Stimulated activated CD4-positive, alpha-beta T cell treated with anti-CD3 and anti-CD28 coated beads, Interleukin-15, amount 100 ng/mL, for 48 hours (primary cell): ENCODE measurements at places on chromosomes 6 and 20.
A peak's percentile ranks its signal among the peaks of the same experiment; 100 is the strongest.

DNA sequence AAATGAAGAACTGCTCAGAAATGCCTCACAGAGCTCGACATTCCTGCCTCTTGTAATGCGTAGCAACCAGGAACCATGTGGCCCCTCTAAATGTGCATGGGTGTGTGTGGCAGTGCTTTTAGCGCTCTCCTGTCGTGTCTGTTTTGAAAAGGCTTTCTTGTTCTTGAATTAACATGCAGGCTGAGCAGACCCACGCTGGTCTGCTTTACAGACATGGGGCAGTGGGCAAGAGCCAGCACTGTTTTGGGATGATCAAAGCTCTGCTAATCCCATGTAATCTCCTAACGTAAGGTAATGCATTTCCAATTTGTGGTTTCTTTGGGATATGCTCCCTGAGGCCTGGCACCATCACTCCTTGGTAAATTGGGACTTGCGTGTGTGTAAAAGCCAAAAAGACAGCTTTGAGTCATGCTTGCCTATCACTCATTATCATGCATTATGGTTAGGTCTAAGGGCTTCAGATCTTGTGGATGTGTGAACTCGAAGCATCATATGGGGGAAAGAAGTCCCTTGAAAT, 11.8 kb downstream of the RIPOR2 start:
- no peak for DNase-seq

DNA sequence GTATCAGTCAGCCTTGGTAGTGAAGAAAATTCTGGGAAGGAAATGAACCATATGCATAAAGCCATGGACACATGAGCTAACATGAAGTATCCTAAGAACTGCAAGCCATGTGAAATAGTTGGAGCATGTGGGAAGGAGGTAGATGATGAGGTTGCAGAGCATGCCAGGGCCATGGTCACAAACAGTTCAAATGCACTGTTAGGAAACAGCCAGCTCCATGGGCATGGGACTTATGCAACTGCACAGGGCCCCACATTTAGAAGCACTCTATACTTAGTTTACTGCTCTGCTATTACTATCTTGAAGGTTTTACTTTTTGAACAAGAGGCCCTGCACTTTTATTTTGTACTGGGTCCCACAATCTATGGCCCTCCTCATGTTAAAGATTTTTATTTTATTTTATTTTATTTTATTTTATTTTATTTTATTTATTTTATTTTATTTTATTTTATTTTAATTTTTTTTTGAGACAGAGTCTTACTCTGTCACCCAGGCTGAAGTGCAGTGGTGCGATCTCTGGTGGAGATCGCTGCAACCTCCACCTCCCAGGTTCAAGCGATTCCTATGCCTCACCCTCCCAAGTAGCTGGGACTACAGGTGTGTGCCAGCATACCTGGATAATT, 169.1 kb downstream of the IBTK start:
- DNase-seq: no peak

DNA sequence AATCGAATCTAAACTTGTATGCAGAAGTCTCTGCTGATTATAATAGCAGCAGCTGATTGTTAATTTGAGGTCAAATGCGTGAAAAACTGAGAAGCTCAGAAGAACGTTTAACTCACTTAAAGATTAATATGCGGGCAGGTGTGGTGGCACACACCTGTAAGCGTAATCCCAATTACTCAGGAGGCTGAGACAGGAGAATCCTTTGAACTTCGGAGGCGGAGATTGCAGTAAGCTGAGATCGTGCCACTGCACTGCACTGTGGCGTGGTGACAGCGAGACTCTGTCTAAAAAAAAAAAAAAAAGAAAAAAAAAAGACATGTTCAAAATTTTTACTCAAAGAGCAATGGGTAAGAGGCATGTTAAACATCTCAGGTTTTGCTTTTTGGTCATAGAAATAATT, 1370.8 kb downstream of the GRIK2 start:
- no peak for DNase-seq

- DNase-seq: no peak
Measured at GRCh38 chr6:158457616-158458278, 102.1 kb upstream of the TMEM181 start.

DNA sequence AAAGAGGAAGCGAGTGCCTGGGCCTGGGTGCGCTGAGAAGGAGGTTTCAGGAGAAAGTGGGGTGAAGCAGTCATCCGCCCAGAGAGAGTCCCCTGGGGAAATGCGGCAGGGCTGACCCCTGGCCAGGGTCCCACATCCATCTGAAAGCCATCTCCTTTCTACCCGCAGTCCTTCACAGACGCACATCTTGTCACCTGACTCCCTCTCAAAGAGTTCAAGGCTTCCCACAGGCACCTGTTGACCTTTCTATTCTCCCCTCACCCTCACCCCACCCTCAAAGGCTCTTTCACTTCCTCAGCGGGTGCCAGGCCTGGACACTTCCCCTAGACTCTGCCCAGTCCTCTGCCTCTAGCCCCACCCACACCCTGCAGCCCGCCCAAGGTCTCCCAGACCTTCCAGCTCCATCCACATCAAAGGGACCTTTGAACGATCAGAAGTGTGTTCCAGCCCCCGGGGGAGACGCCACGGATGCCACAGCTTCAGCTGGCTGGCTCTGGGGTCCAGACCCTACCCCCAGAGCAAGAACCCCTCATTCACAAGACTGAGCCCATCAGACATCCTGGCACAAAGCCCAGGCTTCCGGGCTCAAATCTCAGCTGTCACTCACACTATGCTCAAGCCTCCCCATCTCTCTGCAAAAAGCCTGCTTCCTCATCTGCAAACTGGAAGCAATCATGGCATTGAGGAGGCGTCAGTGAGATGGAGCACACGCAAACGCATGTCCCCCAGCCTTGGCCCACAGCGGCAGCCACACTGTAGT, 2.1 kb downstream of the CTSZ start:
- no peak for DNase-seq

GRCh38 chr6:4155848-4156466, 20.6 kb upstream of the ECI2 start:
- peak; percentile 73 for DNase-seq

- no peak for DNase-seq
Measured at GRCh38 chr20:2137552-2138201, 36.0 kb downstream of the STK35 start.

GRCh38 chr6:121344539-121344938, 10.3 kb upstream of the TBC1D32 start:
- no peak for DNase-seq

GRCh38 chr20:49893242-49894072, 21.9 kb downstream of the SPATA2 start:
- DNase-seq: peak; percentile 37

DNA sequence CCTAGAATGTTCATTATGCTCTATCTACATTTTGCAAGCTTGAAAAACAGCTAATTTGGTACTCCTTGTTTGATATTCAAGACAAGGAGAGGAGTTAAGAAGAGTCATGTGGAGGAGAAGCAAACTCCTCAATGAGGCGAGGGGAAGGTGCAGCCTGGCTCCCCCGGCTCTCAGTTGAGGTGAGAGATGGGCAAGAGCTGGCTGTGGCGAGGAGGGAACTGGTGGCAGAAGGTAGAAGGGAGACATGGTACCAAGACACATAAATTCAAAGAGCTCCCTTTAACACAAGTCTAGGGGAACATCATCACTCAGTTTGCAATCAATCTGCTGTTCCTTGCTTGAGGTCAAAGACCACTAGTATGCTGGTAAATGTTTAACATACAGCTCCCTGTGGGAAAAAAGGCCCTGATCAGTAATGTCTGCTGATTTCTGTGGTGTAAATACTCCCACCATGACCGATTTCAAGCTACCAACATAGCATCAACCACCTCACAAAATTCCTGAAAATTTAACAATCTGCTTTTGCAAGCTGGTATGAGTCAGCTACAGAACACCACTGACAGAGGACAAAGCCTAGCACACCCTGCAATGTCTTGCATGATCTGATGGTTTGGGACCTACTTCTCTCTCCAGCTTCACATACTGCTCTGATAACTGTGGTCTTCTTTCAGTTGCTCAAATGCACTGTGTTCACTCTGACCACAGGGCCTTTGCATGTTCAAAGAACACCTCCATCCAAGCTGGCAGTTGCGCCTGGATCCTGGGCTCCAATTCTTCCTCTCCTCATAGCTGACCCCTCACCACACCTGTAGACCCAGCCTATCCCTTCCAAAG, 516.3 kb upstream of the CHD6 start:
- DNase-seq: no peak

DNA sequence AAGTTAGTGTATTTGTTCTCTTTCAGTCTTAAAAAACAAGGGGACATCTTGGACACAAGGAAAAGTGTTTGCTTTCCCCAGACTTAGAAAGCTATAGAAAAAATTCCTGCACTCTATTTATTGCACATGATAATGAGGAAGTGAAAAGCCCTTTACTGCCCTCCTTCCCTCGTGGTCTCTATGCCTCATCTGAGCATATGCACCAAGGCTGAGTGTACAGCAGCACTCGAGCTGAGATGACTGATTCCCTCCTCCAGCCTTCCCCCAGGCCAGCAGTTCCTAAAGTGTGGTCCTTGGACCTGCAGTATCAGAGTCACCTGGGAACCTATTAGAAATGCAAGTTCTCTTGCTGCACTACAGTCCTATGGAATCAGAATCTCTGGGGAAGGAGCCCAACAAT, 14.3 kb upstream of the LAMP5 start:
- DNase-seq: no peak

- DNase-seq: no peak
Measured at GRCh38 chr6:170181338-170181690, 109.6 kb downstream of the DLL1 start.

GRCh38 chr6:168414336-168415097, 26.5 kb upstream of the SMOC2 start:
- DNase-seq: no peak

DNA sequence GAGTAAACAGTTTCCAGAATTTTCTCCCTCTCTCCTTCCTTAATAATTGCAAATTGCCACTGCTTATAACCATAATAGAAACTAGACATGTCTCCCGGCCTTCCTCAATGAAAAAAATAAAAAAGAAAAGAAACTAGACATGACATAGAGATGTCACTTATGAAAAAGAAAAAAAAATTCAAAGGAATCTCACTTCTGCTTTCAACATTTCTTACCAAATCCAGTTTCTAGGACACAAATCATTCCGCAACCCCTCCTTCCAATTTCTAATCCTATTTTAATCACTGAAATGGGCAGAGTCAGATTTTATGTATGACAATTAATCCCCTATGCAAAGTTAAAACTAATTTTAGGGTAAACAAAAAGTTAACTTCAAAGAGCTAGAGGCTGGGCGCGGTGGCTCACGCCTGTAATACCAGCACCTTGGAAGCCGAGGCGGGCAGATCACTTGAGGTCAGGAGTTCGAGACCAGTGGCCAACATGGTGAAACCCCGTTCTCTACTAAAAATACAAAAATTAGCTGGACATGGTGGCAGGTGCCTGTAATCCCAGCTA, 40.1 kb upstream of the EEF1A1 start:
- no peak for DNase-seq

DNA sequence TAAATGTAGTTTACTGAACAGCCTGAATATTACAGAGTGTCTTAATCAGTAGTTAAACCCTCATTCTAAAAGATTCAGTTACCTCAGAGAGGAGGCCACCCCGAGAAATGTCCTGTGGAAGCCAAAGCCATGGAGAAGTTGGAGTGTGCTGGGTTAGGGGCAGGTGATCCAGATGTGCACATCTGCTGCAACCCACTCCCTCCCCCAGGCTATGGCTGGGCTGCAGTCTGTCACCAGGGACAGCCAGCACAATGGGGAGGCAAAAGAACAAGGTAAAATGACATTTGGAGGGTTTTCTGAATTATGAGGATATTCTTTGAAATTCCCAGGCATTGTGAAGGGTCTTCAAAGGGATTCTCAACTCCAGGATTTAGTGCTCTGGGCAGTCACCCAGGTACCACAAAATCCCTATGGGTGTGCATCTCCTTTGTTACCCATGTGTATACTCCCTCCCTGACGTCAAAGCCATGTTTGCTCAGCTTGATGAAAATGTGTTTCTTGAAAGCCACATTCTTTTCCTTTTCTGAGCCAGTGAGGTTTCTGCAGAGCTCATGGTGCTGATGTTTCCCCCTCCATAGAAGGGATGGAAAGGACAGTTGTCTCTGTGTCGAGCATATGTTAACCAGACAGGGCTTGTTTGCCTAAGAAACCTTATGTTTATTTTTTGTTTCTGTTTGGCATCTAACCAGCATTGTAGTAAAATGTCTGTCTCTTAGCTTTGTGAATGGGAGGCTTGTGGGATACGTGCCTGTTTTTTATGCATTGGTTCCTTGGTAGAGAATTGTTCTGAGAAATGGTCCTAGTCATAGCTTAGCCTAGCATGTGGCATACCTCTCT, 212.3 kb upstream of the TBX18 start:
- no peak for DNase-seq

DNA sequence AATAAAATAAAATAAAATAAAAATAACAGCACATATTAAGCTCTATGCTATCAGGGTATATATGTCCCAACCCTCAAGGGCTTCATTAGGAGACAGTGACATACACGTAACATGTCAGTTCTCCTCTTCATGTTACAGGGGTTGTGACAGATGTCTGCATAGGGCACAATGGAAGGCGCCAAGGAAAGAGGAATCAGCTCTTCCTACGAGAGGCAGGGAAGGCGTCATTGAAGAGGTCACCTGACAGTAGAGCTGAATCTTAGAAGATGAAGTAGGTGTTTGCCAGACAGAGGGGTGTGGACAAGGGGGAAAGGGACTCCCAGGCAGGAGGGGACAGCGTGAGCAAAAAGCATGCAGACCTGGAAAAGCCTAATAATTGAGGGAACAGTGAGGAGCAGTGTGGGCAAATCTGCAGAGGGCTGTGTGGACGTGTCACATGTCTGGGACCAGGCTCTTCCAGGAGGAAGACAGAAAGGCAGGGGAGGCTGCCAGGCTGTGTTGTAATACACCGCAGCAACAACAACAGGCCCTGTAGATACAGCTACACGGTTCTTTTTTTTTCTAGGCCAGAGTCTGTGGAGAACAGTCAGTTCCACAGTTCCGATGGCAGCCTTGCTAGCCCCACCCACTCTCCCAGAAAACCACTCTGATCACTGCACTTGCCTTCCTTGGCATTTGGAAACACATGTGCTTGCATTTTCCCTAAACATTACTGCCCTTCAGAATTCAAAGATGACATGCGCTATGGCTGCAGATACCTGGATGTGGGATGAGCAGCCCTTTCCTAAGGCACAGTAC, 2.5 kb upstream of the FKBP5 start:
- DNase-seq: no peak

- no peak for DNase-seq
Measured at GRCh38 chr20:60255415-60255814, 297.2 kb downstream of the CDH26 start.

GRCh38 chr6:16723402-16723801, 37.9 kb downstream of the ATXN1 start:
- DNase-seq: no peak
